Sigmoid colon (tissue), 7 donors: ENCODE measurements at places on chromosomes 13 and 19. TPM values are rescaled to one million over a fixed set of nuclear protein-coding genes. Genes with fewer than 3 reads are reported as not detected.

HSH2D gene
- not detected for total RNA-seq

PDX1 gene
- not detected for total RNA-seq

ZNF749 gene
- 3.6 TPM for total RNA-seq

DNA sequence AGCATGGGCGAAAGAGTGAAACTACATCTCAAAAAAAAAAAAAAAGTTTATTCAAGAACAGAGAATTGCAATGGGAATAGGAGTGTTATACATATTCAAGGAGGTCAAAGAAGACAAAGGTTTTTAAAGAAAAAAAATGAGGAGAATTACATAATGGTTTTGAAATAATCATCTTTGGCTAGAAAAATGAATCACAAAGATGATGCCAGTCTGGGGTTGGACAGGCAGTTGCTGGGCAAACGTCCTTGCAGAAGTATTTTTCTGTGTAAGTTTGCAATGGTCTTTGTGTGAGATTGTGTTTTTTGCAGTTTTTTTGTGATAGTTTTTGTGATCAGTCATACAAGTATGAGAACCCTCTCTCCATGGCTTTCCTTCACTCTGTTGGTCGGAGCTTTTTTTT, 23.7 kb downstream of the LYPD3 start:
- no peak overlapping the region for H3K4me3 ChIP-seq
- no peak for DNase-seq
- no peak overlapping the region for H3K27ac ChIP-seq
- H3K4me1 ChIP-seq: no peaks in the 10 kb centered on the region
- H3K27me3 ChIP-seq: no peaks in the 10 kb centered on the region

GRCh38 chr13:97018029-97018819, 23.9 kb upstream of the OXGR1 start:
- peak overlapping the region; percentile 10 for H3K4me3 ChIP-seq
- no peak for DNase-seq
- H3K36me3 ChIP-seq: no peaks in the 10 kb centered on the region

GRCh38 chr13:37395544-37395943, 203.0 kb downstream of the POSTN start:
- H3K4me3 ChIP-seq: no peak overlapping the region
- H3K27me3 ChIP-seq: no peaks in the 10 kb centered on the region
- H3K36me3 ChIP-seq: no peaks in the 10 kb centered on the region
- no peaks in the 10 kb centered on the region for H3K4me1 ChIP-seq

- H3K27ac ChIP-seq: no peak overlapping the region
- no peaks in the 10 kb centered on the region for H3K36me3 ChIP-seq
- no peaks in the 10 kb centered on the region for H3K4me1 ChIP-seq
- no peaks in the 10 kb centered on the region for H3K27me3 ChIP-seq
Observed at GRCh38 chr13:92727118-92727517, 499.5 kb upstream of the GPC6 start.
